HCT116 (cell line): ENCODE measurements at places on chromosomes 12 and 14. TPM values are rescaled to one million over a fixed set of nuclear protein-coding genes. Genes with fewer than 3 reads are reported as not detected.

The SDS gene
- not detected for total RNA-seq

The RNASE1 gene
- total RNA-seq, result 3.3 TPM

The OR2AP1 gene
- total RNA-seq, result not detected

The COCH gene
- 6.7 TPM for total RNA-seq

The NTN4 gene
- 4.3 TPM for total RNA-seq

The FOXA1 gene
- total RNA-seq, result 1.3 TPM

The LPAR5 gene
- 5.2 TPM for total RNA-seq

The CCDC198 gene
- not detected for total RNA-seq

The AVPR1A gene
- 0.07 TPM for total RNA-seq

- H3K4me1 ChIP-seq, result no peaks in the 10 kb centered on the region
- DNase-seq, result no peak
- H3K27me3 ChIP-seq, result no peaks in the 10 kb centered on the region; the same call in 1 of the 2 replicates
- H3K36me3 ChIP-seq, result no peaks in the 10 kb centered on the region
- H3K27ac ChIP-seq, result no peak overlapping the region
These were observed 31.5 kb downstream of the CCDC60 start for GRCh38 chr12:119366007-119366406.

- no peak overlapping the region for H3K27ac ChIP-seq
- peaks cover 17% of the 10 kb centered on the region for H3K36me3 ChIP-seq
- H3K4me3 ChIP-seq, result no peak overlapping the region
- no peaks in the 10 kb centered on the region for H3K27me3 ChIP-seq
- peak; percentile 47 for DNase-seq
These were observed 16.1 kb downstream of the PIGH start for GRCh38 chr14:67583711-67584644.

GRCh38 chr12:116559162-116559935, at the start of gene MAP1LC3B2:
TSS of gene MAP1LC3B2 (plus strand) at chr12:116559381. CDS start at chr12:116575943, 16,562 bp downstream.
- H3K4me1 ChIP-seq, result peaks cover 20% of the 10 kb centered on the region
- peak within 1 kb of the TSS; percentile 17 for H3K4me3 ChIP-seq
- no peaks in the 10 kb centered on the region for H3K36me3 ChIP-seq
- peak; percentile 36 for DNase-seq

- no peaks in the 10 kb centered on the region for H3K27me3 ChIP-seq
- no peaks in the 10 kb centered on the region for H3K4me1 ChIP-seq
- no peak for DNase-seq
These were observed 31.1 kb upstream of the DUSP6 start for GRCh38 chr12:89383235-89384049.

DNA sequence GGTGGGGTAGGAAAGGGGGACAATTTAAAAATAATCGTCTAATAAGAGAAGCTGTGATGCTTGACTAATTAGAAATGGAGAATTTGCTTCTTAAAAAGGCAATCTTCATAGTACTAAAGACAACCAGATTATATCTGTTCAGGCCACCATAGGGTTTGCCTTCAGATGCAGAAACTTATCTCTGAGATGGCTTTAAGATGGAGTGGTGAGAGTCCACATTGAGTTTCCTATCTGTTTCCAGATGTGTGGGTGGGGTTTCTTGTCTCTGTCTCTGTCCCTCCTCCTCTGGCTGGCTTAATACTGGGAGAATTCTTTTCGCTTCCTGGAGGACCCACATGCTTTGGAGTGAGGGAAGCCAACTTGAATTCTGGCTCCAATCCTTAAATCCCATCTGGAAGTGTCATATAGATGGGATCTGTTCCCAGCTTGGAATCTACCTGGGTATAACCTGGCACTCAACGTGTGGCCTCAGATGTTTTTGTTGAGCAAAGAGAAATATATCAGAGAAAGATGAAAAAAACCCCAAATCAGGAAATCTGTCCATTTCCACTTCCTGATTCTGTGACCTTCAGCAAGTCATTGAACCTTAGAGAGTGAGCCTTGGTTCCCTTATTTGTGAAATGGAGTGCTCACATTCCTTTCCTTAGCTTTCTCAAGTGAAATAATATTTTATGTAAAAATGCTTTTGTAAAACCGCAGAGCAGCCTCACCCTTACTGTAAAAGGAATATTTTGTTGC, 66.4 kb downstream of the CHST11 start:
- no peak overlapping the region for H3K4me3 ChIP-seq
- H3K27me3 ChIP-seq, result no peaks in the 10 kb centered on the region
- H3K36me3 ChIP-seq, result no peaks in the 10 kb centered on the region
- peaks cover 4% of the 10 kb centered on the region; the same call in 1 of the 2 replicates for H3K4me1 ChIP-seq
- no peak overlapping the region for H3K27ac ChIP-seq

GRCh38 chr12:99769396-99769980, 121.9 kb downstream of the GARIN6 start:
- no peak overlapping the region for H3K27ac ChIP-seq
- H3K4me3 ChIP-seq, result no peak overlapping the region
- no peak for DNase-seq
- H3K36me3 ChIP-seq, result no peaks in the 10 kb centered on the region

GRCh38 chr14:39351708-39352107, 80.5 kb downstream of the FBXO33 start:
- H3K4me3 ChIP-seq, result no peak overlapping the region
- H3K4me1 ChIP-seq, result no peaks in the 10 kb centered on the region
- no peak overlapping the region for H3K27ac ChIP-seq
- no peaks in the 10 kb centered on the region for H3K36me3 ChIP-seq
- DNase-seq, result no peak

- H3K4me3 ChIP-seq, result no peak overlapping the region
- no peaks in the 10 kb centered on the region for H3K27me3 ChIP-seq
- no peak overlapping the region for H3K27ac ChIP-seq
- H3K4me1 ChIP-seq, result peaks cover 9% of the 10 kb centered on the region
- DNase-seq, result no peak
- no peaks in the 10 kb centered on the region for H3K36me3 ChIP-seq
These were observed 4.8 kb downstream of the TGFB3 start for GRCh38 chr14:75976826-75977581.

GRCh38 chr12:74111688-74112360, 425.8 kb upstream of the ATXN7L3B start:
- no peaks in the 10 kb centered on the region for H3K27me3 ChIP-seq
- peaks cover 3% of the 10 kb centered on the region; the same call in 1 of the 2 replicates for H3K4me1 ChIP-seq
- DNase-seq, result peak; percentile 52
- no peak overlapping the region for H3K4me3 ChIP-seq

DNA sequence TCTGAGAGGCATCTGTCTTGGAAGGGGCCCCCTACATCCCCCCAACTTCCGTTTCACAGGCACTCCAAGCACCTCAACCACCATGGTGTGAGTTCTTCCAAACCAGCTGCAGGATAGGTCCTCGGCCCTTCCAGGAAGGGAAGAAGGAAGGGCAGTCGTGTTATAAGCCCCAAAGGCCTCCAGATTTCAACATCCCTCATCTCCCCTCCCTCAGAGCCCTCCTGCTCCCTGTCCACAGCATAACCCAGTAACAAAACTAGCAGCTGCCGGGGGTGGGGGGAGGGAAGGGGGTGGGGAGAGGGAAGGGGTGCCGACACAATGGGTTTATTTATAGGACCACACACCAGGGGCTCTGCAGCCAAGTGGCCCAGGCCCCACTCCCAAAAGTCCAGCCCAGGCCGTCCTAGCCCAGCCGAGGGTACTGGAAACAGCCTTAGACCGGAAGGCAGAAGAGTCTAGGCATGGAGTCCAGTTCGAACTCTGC, 18.3 kb downstream of the NCKAP5L start:
- H3K4me3 ChIP-seq, result no peak overlapping the region
- no peaks in the 10 kb centered on the region for H3K4me1 ChIP-seq
- no peaks in the 10 kb centered on the region for H3K27me3 ChIP-seq
- H3K36me3 ChIP-seq, result no peaks in the 10 kb centered on the region

GRCh38 chr14:33631441-33631840, 319.4 kb downstream of the EGLN3 start:
- no peaks in the 10 kb centered on the region for H3K4me1 ChIP-seq
- H3K36me3 ChIP-seq, result no peaks in the 10 kb centered on the region
- H3K27me3 ChIP-seq, result peaks cover 10% of the 10 kb centered on the region; the same call in 1 of the 2 replicates
- H3K27ac ChIP-seq, result no peak overlapping the region
- H3K4me3 ChIP-seq, result no peak overlapping the region

GRCh38 chr12:60174941-60175340, 579.1 kb downstream of the SLC16A7 start:
- H3K4me3 ChIP-seq, result no peak overlapping the region
- no peak overlapping the region for H3K27ac ChIP-seq

GRCh38 chr12:79358716-79359300, 332.0 kb downstream of the PAWR start:
- H3K27ac ChIP-seq, result no peak overlapping the region
- H3K27me3 ChIP-seq, result no peaks in the 10 kb centered on the region
- DNase-seq, result no peak
- H3K4me1 ChIP-seq, result no peaks in the 10 kb centered on the region

GRCh38 chr12:67661311-67662021, 12.9 kb downstream of the DYRK2 start:
- H3K27me3 ChIP-seq, result no peaks in the 10 kb centered on the region
- no peak overlapping the region for H3K27ac ChIP-seq
- DNase-seq, result no peak
- no peaks in the 10 kb centered on the region for H3K4me1 ChIP-seq
- peaks cover 21% of the 10 kb centered on the region; the same call in 1 of the 2 replicates for H3K36me3 ChIP-seq
- no peak overlapping the region for H3K4me3 ChIP-seq

DNA sequence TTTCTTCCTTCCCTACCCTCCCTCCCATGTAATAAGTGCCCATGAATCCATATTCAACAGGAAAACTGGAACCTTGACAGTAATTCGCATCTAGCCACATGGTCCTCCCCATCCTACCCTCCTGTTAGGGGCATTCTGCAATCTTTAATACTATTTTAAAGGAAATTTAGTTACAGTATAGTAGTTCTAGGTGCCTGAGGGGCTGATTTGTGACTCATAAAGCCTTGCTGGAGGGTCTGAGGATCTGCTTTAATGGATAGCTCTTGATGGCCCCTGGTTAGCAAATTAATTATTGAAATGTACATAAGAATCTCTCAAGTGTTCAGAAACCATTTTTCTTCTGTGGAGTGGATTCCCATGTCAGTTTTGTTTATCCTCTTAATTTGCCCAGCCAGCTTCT, 54.1 kb downstream of the ESRRB start:
- H3K4me3 ChIP-seq, result no peak overlapping the region
- H3K4me1 ChIP-seq, result no peaks in the 10 kb centered on the region
- DNase-seq, result no peak
- H3K36me3 ChIP-seq, result no peaks in the 10 kb centered on the region
- no peak overlapping the region for H3K27ac ChIP-seq

DNA sequence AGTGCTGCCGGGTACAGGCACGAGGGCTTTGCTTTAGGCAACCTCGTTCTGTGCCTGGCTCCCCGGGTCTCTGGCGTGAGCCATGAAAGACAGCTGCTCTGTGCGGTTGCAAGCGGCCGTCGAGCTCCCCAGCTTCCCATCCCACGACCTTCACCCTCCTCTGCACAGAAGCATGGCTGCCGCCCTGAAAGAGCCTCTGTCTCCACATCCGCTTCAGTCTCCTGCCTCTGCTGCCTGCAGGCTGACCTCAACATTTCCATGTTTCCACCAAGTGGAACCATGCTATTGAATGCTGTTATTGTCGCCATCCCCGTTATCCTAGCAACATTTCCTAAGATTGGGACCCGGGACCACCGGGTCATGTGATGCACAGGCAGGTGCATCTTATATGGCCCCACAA, 57.1 kb downstream of the KDM2B start:
- DNase-seq, result no peak
- H3K4me1 ChIP-seq, result no peaks in the 10 kb centered on the region
- H3K4me3 ChIP-seq, result no peak overlapping the region
- no peak overlapping the region for H3K27ac ChIP-seq

DNA sequence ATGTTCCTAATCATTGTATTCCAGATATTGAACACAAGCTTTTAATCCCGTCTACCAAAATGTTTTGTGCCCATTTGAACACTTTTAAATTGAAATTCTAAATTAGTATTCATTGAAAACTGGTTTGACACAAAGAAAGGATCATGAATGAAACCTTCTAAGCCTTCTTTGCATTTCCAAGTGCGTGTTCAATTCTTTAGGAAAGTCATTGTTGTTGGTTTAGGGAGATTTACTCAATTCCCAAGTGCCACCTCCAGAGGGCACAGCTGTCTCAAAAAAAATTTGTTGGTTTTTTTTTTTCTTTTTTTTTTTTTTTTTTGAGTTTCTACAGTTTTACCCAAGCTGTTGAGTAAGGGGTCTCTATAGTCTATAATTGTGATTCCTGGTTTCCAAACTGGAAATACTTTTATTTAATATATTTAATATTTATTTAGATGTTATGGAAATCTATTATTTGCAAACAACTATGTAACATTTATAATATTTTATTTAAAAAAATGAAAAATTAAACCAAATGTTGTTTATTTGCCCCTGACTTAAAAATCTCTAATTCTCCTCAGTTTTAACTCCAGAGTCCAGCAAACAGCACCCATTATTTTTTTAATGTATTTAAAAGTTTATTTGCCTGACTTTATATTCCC, 79.9 kb downstream of the NEDD1 start:
- H3K27ac ChIP-seq, result no peak overlapping the region
- no peaks in the 10 kb centered on the region for H3K36me3 ChIP-seq
- H3K27me3 ChIP-seq, result peaks cover 32% of the 10 kb centered on the region; the same call in 1 of the 2 replicates
- H3K4me1 ChIP-seq, result no peaks in the 10 kb centered on the region
- H3K4me3 ChIP-seq, result no peak overlapping the region
- peak; percentile 27 for DNase-seq

DNA sequence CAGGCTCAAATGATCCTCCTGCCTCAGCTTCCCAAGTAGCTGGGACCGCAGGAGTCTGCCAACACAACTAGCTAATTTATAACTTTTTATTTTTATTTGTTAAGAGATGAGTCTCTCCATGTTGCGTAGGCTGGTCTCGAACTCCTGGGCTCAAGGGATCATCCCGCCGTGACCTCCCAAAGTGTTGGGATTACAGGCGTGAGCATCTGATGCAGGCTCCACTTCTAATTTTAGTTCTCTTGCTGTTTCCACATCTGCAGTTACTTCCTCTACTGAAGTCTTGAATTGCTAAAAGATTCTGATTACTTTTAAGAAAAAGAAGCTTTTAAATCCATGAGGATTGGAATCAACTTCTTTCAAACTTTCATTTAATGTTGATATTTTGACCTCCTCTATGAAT, 13.4 kb upstream of the SNX6 start:
- H3K27me3 ChIP-seq, result no peaks in the 10 kb centered on the region
- H3K27ac ChIP-seq, result no peak overlapping the region
- DNase-seq, result no peak
- no peaks in the 10 kb centered on the region for H3K36me3 ChIP-seq

- peaks cover 29% of the 10 kb centered on the region for H3K27me3 ChIP-seq
- H3K27ac ChIP-seq, result no peak overlapping the region
- no peak overlapping the region for H3K4me3 ChIP-seq
- H3K4me1 ChIP-seq, result no peaks in the 10 kb centered on the region
These were observed 82.1 kb downstream of the WSCD2 start for GRCh38 chr12:108211157-108211556.

GRCh38 chr12:11906286-11906935, 164.3 kb upstream of the BCL2L14 start:
- no peaks in the 10 kb centered on the region for H3K36me3 ChIP-seq
- DNase-seq, result no peak
- H3K27me3 ChIP-seq, result no peaks in the 10 kb centered on the region
- H3K4me1 ChIP-seq, result no peaks in the 10 kb centered on the region
- H3K27ac ChIP-seq, result no peak overlapping the region

- peak; percentile 58 for DNase-seq
- no peak overlapping the region for H3K4me3 ChIP-seq
- no peaks in the 10 kb centered on the region for H3K36me3 ChIP-seq
These were observed 81.6 kb upstream of the SCAF11 start for GRCh38 chr12:46071769-46072624.
